Lung microvascular endothelial cell (primary cell): ENCODE measurements at places on chromosomes 6 and 20. TPM values are rescaled to one million over a fixed set of nuclear protein-coding genes. Genes with fewer than 3 reads are reported as not detected.

DNA sequence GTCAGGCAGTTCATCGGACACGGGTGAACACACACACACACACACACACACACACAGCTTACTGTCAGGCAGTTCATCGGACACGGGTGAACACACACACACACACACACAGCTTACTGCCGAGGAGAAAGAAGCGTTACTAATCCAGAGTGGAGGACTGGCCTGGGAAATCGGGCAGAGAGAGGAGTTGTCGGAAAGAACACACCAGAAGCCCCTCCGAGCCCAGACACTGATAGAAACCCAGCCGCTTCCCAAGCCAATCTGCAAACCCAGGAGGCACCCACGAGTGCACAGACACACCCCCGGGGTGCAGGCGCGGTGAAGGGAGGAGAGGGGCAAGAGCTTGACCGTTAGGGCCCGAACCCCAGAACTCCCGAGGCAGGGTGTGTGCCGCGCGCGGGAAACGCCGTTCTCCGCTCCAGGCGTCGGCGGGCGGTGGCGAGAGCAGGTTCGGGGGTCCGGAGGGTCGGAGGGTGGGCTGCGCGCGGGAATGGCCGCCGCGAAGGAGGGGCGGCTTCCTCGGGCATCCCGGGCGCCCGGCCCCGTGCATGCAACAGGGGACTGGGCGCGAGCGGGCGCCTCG, 636 bp downstream of the ELOVL2 start:
- DNase-seq = peak; percentile 3

Gene FAM184A
- under 0.01 and 0.40 TPM in 2 replicates for total RNA-seq

- DNase-seq = no peak
These were observed 85.2 kb downstream of the TNFAIP3 start for GRCh38 chr6:137952247-137952646.

GRCh38 chr6:18263418-18264218, 712 bp downstream of the DEK start:
- DNase-seq = peak; percentile 29
